ENCODE measurements at places on chromosomes 1 and 21.

GRCh38 chr1:227094249-227094966 lies 154.3 kb downstream of the COQ8A start:
- DNase-seq = no peak

GRCh38 chr1:172699111-172699510 lies 40.2 kb downstream of the FASLG start:
- no peak for DNase-seq

GRCh38 chr1:212819726-212820125 lies 27.7 kb downstream of the SPATA45 start:
- DNase-seq = no peak

- DNase-seq = no peak
Observed at GRCh38 chr1:52904927-52905698, 16.4 kb downstream of the ECHDC2 start.

DNA sequence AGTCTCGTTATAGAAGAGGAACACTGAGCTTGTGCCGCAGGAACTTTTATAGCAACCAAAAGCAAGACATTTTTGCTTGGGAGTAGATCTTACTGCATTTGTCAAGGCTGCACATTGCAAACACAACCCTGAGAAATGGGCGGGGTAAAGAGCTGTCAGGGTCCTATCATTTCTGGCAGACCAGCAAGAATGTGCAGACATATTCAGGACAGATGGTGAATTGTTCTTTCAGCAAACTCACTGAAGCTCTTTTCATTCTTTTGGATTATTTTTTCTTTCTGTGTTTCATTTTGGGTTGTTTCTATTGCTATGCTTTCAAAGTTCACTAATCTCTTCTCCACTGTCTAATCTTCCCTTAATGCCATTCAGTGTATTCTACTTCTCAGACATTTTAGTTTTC lies 5.1 kb upstream of the ACTN2 start:
- DNase-seq = no peak

DNA sequence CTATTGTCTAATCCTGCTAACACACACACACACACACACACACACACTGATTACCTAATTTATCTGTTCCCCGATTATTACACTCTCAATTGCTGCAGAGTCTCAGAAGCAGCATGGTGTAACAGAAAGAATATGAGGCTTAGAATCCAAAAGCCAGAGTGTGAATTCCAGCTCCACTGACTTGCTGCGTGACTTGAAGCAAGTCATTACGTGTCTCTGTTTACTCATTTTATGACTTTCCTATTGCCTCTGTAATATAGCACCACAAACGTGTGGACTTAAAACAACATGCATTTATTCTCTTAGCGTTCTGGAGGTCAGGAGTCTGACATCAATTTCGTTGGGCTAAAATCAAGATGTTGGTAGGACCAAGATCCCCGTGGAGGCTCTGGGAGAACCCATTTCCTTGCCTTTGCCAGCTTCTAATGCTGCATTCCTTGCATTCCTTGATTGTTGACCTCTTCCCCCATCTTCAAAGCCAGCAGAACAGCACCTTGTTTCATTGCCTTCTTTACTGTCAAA lies 55.9 kb upstream of the ATP5PO start:
- no peak for DNase-seq

GRCh38 chr21:17436626-17437111 lies 76.2 kb upstream of the CXADR start:
- no peak for DNase-seq

DNA sequence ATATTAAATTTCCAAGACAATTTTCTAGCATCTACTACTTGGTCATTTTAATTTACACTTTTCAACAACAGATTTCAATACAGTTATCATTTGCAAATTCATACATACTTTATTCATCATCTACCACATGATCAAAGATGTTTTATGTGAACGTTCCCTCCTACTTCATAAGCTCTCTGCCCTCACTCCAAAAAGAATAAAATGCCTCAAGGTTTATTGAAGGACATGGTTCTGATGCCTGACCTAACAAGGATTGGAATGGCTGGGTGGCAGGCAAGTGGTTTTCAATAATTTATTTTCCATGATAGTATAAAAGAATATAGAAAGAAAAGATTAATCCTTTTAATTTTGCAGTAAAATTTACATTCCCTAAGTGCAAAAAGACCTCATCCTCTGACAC lies 5.4 kb downstream of the CDKN2C start:
- no peak for DNase-seq

DNA sequence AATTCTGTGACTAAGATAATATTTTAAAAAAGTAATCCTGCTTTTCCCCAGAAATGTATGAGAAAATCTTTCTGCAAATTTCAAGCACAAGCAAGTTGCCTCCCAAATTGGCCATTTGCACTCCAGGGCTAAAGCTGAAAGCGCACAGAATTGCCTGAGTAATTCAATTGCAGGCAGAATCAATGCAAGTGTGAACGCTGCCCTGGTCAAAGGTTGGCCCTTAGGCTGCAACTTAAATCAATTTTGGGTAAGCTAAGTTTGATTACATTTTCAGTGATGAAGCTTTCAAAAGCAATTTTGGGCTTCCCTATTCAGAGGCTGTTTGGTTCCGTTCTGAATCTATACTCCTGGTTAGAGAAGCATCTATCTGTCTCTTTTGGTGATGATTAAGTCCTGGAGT lies 501.8 kb upstream of the ZRANB2 start:
- DNase-seq = no peak

DNA sequence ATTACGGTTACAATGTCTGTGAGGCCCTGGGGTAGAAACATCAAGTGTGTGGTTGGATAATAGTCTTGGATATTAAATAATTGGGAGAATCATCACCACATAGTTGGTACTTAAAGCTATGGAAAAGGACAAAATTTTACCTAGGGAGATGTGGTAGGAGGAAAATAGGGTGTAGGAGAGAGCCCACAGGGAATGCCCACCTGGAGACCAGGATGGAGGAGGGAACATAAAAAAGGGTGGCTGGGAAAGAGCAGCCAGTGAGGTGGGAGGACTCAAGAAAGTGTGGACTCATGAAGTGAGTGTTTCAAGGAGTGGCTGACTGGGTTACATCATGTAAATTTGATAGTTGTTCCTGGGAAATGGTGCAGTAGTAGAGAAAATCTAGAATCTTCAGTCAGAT lies 3.0 kb upstream of the SOX13 start:
- DNase-seq = no peak

DNA sequence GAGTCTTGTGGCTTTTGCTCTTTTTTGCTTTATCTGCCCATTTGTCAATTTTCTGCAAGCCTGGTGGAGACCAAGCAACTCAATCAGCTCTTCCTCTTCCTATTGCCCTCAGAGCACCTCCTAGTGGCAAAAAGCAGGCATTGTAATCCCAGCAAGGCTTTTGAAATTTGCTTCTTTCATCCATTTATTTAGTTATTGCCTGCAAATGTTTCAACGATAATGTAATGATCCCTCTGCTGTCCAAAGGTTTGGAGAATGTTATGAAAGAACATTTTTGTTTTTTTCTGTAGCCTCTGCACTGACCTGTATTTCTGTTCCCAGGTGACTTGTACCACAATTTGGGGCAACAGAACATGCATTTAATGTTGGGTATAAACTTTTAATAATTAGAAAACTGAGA lies 127.8 kb downstream of the GABPA start:
- DNase-seq = no peak

DNA sequence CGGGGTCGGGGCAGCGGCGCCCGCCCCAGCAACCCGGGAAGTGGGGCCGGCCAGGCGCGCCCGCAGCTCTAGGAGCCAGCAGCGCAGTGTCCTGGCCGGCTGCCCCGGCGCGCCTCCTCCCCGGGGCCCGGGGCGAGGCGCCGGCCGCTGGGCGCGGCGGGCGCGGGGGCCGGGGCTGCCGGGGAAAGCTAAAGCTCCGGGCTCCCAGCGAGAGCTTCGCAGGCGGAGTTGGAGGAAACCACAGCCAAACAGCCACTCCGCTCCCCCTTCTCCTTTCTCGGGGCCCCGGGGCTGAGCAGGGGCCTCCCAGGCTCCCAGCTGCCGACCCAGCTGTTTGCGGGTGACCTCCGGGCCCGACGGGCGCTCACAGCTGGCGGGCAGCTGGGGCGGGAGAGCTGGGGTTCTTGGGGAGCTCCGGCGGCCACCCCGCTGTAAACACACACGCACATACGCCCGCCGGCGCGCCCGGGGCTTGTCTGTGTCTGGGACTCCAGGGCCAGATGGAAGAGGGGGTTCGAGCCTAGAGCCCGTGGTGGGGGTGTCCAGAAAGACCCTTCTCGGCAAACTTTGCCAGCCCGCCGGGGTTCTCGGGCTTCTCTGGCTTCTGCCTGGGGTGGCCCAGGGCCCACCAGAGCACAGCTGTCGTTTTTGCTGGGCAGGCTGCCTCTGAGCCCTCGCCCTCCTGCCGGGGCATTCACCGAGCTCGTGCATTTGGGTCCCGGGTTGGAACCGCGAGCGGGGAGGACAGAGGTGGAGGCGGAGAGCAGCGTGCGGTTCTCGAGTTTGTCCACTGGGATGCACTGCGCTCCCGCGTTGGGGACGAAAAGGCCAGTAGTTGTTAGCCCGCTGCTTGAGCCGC lies 1.5 kb downstream of the AJAP1 start:
- DNase-seq = no peak

DNA sequence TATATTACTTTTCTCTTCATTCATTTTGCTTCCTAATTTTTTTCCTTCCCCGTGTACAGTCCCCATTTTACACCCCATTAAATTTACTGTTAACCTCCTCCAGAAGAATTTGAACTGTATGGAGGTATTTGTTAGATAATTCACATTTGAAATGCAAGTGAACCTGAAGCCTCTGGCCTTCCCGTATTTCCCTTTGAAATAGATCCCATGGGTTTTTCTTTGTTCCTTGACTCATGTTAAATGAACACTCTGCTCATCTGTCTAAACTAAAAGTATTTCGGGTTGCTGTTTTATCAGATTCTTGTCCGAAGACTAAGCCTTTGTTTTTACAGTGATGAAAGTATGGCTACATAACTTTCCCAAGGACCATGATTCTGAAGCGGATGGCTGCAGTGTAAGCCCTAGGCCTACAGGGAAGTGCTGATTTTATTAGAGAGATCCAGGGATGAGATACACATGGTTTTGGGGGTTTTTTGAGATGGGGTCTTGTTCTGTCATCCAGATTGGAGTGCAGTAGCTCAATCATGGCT lies 187.9 kb downstream of the PATJ start:
- DNase-seq = no peak

GRCh38 chr1:91622616-91623015 lies 122.0 kb downstream of the CDC7 start:
- no peak for DNase-seq

GRCh38 chr1:214287884-214288283 lies 6.9 kb downstream of the SMYD2 start:
- DNase-seq = no peak

DNA sequence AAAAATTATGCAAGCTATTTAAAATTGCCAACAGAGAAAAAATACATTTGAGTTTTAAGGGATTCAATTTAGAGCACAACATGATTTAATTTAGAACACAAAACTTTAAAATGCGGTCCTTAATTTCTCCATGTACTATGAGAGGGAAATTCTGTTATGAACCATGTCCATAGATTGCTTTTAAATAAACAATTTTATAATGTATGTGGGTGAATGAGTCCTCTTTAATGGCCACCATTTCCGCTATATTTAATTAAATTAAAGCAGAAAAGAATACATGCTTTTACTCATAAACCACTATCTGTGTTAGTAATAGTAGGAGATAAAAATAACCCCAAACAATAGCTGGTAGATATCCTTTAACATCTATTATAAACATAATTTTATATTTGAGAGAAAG lies 914.6 kb downstream of the LTN1 start:
- no peak for DNase-seq

DNA sequence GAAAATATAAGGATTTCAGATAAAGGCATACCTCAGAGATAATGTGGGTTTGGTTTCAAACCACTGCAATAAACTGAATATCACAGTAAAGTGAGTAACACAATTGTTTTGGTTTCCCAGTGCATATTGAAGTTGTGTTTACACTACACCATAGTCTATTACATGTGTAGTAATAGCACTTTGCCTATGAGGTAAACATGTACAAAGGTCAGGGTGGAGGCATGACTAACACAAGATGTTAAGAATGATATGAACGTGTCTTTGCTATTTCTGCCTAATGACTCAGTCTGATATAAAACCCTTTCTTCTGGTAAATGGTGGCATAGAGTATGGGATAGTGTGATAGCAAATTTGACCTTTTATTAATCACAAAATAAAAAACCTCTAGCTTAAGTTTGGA lies 621.5 kb upstream of the ADGRL2 start:
- no peak for DNase-seq

DNA sequence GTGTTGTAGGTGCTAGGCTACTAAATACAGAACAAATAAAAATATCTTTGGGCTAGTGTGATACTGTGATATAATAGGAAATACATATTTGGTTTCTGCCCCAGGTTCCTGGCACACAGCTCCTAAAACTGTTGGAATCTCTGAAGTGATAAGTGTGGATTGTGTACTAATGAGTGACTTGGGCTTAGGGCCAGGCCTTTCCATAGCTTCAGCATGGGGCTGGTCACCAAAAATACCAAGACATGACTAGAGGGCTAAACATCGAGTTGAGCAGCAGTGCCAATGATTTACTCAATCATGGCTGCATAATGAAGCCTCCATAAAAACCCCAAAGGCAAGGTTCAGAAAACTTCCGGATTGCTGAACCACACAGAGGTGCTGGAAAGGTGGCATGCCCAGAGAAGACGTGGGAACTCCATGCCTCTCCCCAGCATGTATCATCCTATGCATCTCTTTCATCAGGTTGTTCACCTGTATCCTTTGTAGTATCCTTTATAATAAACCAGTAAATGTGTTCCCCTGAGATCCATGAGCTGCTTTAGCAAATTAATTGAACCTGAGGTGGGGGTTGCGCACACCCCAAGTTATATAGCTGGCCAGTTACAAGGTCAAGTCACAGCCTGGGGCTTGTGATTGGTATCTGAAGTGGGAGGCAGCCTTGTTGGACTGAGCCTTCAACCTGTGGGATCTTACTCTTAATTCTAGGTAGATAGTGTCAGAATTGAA lies 51.6 kb downstream of the ZMYM4 start:
- no peak for DNase-seq

DNA sequence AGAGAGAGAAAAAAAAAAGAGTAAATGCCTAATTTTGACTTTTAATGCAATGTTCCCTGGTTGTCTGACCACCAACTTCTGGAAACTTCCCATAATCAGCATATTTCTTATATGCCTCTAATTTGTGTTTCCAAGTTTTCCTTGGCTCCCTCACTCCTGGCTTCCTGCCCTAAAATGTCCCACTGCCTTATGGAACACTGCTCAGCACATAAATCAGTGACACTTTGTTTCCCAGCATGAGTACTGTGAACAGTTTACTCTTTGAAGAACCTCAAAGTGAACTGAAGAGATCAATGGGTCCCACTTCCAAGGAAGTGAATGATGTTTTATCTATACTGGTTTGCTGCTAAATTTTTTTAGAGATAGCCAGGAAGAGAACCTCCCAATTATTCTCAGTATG lies 271.3 kb upstream of the PRMT6 start:
- DNase-seq = no peak

GRCh38 chr1:232962761-232963745 lies 12.6 kb downstream of the NTPCR start:
- DNase-seq = no peak

GRCh38 chr1:36831186-36831810 lies 203.0 kb downstream of the GRIK3 start:
- no peak for DNase-seq

- no peak for DNase-seq
Observed at GRCh38 chr1:93328809-93329760, 16.6 kb upstream of the DR1 start.

Measured in NCI-H1417 treated with DMSO at 0.1 percent for 48 hours (cell line).